ENCODE measurements at places on chromosomes 3 and 15.

- no peak for DNase-seq
These were observed 35.6 kb upstream of the MECOM start for GRCh38 chr3:169699070-169699469.

GRCh38 chr3:166829896-166830295 lies 550.2 kb downstream of the ZBBX start:
- DNase-seq, result no peak

DNA sequence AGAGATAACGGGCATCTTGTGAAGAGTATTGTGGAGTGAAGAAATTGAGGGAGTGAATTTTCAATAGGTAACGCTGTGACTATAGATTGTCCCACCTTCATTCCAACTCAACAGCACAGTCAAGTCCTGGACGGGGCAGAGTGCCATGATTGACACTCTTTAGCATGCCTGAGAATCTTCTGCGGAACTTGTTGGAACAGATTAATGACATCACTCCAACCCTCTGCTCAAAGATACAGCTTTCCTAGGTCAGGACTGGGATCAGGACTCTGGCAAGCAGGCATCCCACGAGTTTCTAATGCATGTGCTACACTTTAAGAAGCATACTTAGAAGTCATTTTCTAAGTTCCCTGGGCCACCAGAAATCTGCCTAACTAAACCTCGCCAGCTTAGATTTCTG lies 267.6 kb upstream of the CFAP20DC start:
- no peak for DNase-seq

DNA sequence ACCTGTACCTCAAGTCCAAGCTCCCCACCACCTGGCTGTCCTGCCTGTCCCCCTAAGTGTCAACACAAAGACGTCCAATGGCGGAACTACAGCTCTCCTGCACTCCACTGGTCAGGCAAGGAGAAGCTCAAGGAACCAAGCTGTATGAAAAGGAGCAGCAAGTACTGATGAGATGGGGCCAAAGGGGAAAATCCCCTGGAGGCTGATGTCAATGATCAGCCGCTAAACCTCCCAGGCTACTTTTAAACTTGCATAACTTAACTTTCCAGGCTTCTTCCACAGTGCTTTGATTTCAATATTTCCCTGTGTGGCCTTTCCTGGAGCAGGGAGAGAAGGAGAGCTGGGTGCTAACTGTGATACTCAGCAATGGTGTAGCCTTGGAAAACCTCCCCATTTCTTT lies 35.0 kb downstream of the TM4SF4 start:
- DNase-seq, result no peak

- no peak for DNase-seq
These were observed 187.8 kb downstream of the UACA start for GRCh38 chr15:70575231-70576226.

DNA sequence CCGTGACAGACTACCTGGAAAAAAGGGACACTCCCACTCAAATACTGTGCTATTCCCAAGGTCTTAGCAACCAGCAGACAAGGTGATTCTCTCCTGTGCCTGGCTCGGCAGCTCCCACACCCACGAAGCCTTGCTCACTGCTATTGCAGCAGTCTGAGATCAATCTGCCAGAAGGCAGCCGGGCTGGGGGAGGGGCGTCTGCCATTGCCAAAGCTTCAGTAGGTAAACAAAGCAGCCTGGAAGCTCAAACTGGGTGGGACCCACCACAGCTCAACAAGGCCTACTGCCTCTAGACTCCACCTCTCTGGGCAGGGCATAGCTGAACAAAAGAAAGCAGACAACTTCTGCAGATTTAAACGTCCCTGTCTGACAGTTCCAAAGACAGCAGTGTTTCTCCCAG lies 128.4 kb upstream of the SETMAR start:
- no peak for DNase-seq

DNA sequence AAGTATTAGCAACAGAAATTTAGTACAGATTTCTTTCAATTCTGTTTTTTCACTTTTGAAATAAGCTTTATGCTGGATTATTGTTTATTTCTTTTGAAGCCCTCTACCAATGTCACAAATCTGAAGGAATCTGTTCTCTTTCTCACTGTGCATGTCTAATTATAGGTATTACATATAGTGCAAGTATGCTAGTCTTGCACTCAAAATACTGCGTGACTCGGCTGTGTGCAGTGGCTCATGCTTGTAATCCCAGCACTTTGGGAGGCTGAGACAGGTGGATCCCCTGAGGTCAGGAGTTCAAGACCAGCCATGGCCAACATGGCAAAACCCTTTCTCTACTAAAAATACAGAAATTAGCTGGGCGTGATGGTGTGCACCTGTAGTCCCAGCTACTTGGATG lies 95.8 kb upstream of the PLAAT1 start:
- no peak for DNase-seq

DNA sequence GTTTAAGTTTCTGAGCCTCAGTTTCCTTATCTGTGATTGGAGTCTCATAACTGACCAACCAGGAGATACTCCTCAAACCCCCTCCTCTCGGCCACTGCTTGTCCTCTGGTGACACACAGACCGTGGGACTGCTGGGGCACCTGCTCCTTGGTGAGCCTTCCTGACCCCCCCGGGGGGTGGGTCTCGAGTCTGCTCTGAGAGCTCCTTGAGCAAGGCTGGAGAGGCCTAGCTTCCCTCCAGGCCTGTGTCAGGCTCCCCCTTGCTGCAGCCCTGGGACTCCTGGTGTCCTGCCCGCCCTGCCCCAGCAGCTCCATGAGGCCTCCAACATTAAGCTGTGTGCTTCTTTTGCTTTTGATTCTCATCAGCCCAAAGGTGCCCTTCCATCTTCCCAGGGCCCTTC lies 27.7 kb downstream of the SRPRB start:
- no peak for DNase-seq

DNA sequence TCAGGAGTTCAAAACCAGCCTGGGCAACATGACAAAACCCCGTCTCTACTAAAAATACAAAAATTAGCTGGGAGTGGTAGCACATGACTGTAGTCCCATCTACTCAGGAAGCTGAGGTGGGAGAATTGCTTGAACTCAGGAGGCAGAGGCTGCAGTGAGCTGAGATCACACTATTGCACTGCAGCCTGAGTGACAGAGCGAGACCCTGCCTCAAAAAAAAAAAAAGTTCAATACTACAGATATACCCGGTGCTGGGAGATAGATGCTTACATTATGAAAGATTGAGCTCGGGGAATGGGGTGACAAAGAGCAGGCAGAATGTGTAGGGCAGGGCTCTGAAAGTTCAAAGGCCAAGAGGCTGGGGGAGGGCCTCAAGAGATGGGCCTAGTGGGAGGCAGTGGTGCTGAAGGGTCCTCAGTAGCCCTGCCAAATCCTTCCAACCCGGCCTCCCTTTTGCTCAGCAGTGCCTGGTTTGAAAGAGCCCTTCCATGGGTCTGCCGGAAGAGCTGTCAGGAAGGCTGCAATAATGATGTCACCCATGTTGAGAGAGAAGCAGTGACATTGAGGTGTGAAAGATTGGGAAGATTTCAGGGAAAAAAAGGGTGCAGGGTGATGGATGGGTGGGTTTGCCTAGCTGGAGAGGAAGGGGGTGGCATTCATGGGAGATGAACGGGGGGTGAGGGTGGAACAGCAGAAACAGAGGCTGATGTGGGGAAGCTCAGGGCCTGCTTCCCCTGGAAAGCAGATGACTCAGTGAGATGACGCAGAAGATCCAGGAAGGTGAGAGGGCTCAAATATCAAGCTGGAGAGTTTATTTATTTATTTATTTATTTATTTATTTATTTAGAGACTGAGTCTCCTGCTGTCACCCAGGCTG lies 20.0 kb upstream of the IREB2 start:
- no peak for DNase-seq

GRCh38 chr3:47381317-47382157 lies 716 bp downstream of the PTPN23 start:
- DNase-seq, result peak; percentile 65

DNA sequence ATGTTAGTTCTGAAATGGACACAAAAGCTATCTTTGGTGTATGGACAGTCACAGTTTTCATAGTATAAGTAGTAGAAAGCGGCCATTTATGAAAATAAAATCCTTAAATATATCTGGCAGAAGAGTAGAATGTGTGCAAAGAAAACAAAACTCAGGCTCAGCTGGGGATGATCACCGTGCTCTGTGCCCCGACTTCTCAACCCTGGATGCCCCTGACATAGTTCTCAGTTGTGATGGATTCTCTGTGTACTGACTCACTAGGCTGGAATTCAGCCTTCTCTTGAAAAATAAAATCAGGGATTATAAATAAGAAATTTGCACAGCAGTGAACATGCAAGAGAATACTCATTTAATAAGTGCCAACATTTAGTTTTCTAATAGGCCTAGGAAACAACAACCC lies 925.1 kb upstream of the NR2F2 start:
- no peak for DNase-seq

- no peak for DNase-seq
These were observed 870 bp upstream of the TSEN2 start for GRCh38 chr3:12483410-12483809.

- no peak for DNase-seq
These were observed 398.2 kb upstream of the TPM1 start for GRCh38 chr15:62644216-62644888.

DNA sequence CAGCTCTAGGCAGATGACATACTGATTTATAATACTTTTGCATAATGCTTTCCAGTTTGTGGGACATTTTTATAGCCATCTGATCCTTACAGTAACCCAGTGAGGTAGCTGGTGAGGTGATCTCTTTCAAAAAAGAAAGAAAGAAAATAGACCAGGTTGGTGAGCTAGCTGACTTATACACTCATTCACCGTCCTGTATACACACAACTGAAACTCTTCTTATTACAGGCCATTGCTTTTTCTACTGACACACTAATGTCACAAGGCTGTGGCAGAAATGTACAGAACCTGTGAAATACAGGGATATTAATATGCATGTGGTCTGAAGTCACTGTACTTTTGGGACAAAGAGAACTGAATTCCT lies 150.2 kb upstream of the BHLHE40 start:
- no peak for DNase-seq

GRCh38 chr3:16484984-16485383 lies 28.5 kb downstream of the RFTN1 start:
- no peak for DNase-seq

DNA sequence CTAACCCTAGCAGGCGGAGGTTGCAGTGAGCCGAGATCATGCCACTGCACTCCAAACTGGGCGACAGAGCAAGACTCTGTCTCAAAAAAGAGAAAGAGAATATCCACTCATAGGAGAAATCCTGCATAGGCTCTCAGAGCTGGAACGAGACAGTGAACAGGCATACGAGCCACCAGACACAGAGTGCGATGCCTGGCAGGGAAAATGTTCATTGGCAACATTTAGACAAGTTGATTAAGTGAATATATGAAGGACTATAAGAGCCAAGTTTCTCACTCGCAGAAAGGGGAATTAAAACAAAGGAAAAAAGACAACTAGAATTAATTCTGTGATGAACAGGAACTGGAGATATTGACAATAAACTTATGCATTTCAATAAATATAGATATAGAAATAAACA lies 27.1 kb upstream of the ARHGEF26 start:
- no peak for DNase-seq

DNA sequence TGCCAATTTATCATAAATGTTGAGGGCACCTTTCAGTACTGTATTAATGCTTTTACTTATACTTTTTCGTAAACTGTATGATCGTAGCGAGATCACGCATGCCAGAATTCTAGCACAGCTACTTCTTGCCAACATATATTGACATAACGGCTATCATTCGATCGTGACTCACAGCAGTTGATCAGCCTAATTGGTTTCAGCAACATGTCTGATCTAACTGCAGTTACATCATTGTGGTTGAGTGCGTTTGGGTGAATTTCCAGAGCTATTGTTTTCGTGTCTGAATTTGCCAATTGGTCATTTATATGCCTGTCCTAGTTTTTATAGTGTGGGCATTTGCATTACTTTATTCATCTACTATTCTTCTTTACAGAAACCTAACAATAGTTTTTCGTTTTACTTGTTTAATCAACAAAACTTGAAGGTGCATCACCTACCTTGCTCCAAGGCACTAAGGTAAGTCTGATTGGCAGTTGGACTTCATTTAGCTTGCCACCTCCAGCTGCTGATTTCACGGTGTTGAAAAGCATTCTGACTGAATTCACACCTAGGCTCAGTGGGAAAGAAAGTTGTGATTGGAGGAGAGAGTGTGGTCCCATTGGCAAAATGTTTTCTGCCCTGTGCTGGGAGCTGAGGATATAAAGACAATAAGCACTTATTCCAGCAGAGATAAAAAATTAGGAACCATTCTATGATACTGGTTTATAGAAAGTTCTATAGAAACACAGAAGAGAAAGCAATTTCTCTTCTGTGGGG lies 120.9 kb upstream of the RGMA start:
- no peak for DNase-seq

DNA sequence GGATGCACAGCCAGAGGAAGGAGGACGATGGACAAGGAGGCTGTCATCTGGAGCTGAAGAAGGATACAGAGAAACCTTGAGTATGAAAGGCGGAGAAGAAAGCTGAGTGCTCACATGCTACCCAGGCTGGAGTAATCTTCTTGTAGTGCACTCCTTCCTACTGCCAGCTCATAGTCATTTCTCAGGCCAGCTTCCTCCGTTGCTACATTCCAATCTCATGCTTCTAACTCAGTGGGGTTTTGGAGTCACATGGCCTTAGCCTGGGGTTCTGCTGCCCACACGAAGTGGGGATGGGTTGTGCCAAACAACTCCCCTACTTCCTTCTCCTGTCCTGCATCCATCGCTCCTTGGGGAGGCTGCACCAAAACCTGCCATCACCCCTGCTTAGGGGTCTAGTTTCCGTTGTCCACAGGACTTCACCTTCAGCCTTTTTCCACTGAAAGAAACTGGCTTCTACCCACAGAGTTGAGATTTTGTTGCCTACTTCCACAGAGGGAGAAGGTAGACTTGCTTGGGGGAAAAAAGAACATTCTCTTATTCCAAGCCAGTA lies 239.9 kb downstream of the EPHB1 start:
- DNase-seq, result no peak

- DNase-seq, result no peak
These were observed 3.3 kb downstream of the HES1 start for GRCh38 chr3:194139071-194139813.

GRCh38 chr3:123081718-123082369 lies 15.0 kb downstream of the PDIA5 start:
- no peak for DNase-seq

DNA sequence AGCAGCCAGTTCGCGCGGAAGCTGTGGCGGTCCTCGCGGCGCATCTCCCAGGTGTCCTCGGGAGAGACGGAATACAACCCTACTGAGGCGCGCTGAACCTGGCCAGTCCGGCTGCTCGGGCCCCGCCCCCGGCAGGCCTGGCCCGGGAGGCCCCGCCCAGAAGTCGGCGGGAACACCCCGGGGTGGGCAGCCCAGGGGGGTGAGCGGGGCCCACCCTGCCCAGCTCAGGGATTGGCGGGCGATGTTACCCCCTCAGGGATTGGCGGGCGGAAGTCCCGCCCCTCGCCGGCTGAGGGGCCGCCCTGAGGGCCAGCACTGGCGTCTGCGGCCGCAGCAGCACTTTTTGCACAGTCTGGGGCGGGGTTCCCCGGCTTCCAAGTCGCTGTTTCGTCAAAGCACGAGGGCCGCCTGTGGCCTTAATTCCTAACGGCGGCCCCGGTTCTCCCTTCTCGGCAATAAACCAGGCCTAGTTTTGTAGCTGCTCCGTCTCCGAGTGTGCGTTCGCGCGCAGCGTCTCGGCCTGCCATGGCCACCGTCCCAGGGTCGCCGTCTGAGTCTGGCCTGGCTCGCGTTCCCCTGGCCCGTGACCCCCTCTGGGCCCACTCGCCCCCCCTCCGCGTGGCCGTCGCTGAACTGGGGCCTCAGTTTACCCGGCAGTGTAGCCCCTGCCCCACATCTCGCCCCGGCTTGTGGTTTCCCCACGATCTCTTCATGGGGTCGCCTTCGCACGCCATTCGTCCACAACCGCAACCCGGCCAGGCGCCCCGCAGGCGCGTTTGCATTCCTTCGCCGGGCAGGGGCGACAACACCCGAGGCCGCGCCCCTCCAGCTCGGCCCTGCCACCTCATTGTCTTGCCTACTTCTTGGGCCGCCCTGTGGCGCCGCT lies 30.0 kb downstream of the NBEAL2 start:
- DNase-seq, result peak; percentile 33

Data from activated CD4-positive, alpha-beta T cell treated with anti-CD3 and anti-CD28 coated beads for 4 hours (primary cell).